ENCODE measurements at places on chromosomes 12 and 14.

DNA sequence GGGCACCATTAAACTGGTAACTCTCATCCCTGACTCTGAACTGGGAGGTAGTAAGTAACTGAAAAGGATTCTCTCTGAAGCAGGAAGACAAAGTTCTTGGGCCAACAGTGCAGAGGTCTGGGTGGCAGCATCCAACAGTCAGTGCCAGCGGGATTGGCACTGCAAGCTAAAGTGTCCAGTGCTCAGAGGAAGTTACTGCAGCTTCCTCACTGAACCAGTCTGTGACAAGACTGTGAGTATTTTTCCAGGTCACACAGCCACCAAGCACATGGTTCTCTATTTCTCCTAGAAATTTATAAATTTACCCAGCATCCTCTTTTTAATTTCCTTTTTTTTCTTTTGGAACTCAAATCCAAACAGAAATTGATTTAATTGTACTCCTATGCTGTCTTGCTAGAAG is 81.6 kb upstream of the FAR2 start:
- no peak for DNase-seq

GRCh38 chr12:55718015-55718414 is 2.2 kb downstream of the BLOC1S1 start:
- DNase-seq = no peak

DNA sequence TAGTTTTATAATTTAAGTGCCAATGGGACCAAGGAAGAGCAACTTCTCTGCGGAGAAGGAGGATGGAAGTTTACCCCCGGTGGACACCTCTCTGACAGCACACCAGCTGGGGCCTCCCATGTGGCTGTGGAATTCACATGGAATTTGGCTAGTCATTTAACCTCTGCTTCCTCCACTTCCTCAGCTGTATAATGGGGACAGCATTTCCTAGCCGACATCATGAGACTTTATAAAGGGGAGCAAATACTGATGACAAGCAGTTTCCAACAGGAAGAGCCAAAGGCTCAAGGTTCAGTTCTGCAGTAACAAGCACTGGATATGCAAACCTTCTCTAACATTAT is 7.5 kb downstream of the DUSP6 start:
- DNase-seq = no peak

DNA sequence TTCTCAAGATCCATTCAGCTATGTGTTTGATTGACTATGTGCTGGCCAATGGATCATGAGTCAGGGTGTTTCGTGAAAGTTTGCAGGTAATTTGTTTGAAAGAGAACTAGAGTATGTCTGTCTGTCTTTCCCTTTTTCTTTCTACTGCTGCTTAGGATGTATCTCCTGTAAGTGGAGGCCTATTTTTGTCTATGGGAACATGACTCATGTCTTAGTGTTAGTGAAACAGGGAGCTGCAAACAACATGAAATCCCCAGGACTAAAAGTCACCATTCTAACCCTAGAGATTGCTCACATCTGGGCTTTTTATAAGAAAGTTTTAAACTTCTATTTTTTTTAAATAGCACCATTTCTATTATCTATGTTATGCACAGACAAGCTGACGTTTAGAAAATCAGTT is 333.0 kb downstream of the CCER1 start:
- no peak for DNase-seq
